Kidney epithelial cell (primary cell): ENCODE measurements at places on chromosomes 1 and 21. TPM values are rescaled to one million over a fixed set of nuclear protein-coding genes. Genes with fewer than 3 reads are reported as not detected.

GRCh38 chr1:6445062-6445763, 20.6 kb downstream of the ESPN start:
- no peak for DNase-seq

Gene TSACC
- 0.25 TPM in 1 of 2 replicates, not detected in the other for total RNA-seq

GRCh38 chr21:42737951-42738590, 84.7 kb downstream of the PDE9A start:
- DNase-seq, result no peak

Gene RHCE
- 0.08 and 0.27 TPM in 2 replicates for total RNA-seq

Gene ERVH48-1
- total RNA-seq, result not detected in 2 replicates

Gene ALX3
- total RNA-seq, result not detected in 2 replicates

DNA sequence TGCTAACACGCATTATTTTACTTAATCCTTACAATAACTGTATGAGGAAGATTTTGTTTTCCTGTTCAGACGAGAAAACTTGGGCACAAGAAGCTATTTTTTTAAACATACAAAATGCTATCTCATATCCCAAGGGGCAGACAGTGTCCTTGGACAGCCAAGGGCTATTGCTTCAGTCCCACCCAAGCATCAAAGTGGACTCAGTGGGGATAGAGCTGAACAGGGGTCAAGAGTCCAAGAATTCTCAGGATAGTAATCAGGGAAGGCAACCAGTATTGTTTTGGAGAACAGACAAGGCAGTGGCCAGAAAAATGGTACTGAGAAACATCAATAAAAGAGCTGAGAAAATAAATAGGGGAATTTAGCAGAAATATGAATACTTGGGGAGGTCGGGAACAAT, 465.7 kb downstream of the PLPP3 start:
- DNase-seq, result no peak

GRCh38 chr1:53559854-53560580, 100.8 kb downstream of the DMRTB1 start:
- no peak for DNase-seq

DNA sequence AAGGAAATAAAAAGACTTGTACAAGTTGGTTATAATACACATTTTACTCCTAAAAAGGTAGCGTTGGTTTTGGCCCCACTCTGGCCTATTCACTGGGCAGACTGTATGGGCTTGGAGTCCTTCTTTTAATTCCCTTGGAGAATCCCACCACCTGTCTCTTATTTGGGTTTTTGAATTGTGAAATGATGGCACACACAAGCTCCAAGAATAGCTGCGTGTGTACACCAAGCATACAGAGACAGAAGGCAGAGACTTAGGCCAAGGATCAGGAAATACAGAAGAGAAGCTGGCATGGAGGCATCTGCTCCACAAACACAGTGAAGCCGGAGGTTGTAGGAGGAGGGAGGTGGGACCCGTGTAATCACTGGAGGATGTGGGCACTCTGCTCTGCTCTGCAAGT, 29.1 kb downstream of the DDR2 start:
- no peak for DNase-seq

DNA sequence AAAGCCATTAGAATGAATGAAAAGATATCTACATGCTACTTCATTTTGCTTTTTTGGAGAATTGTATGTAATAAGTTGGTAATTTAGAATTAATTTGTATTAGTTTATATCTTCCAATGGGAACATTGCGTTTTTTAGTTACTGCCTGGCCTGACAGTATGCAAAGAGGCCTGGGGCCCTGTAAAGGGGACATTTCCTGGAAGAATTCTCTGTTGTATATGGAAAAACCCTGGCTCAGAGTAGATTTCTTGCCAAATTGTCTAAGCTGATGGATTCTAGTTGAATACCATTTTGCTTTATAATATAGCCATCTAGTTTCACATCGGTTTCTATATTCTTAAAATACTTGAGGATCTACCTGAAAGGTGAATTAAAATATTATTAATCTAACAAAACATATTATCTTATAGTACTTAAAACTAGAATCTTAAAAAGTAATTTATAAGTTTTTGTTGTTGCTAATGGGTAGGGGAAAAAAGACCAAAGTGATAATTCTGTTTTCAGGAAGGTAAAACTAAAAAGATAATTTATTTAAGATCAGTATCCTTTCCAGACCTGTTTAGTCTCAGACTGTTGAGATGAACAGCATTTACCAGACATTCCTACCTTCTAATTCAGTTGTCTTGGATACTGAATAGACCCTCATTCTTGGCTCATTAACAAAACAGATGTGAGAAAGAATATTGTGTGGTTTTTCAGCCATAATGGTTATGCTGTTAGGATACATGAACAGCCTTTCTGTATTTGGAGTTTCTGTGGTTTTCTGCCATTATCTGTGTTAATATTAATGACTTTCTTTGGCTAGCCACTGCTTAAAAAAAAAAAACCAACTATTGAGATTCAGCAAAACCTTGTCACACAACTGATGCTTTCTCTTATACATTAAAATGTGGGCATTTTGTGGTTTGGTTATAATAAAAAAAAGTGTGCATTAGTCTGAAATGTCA, 4.8 kb downstream of the AGO3 start:
- DNase-seq, result no peak

DNA sequence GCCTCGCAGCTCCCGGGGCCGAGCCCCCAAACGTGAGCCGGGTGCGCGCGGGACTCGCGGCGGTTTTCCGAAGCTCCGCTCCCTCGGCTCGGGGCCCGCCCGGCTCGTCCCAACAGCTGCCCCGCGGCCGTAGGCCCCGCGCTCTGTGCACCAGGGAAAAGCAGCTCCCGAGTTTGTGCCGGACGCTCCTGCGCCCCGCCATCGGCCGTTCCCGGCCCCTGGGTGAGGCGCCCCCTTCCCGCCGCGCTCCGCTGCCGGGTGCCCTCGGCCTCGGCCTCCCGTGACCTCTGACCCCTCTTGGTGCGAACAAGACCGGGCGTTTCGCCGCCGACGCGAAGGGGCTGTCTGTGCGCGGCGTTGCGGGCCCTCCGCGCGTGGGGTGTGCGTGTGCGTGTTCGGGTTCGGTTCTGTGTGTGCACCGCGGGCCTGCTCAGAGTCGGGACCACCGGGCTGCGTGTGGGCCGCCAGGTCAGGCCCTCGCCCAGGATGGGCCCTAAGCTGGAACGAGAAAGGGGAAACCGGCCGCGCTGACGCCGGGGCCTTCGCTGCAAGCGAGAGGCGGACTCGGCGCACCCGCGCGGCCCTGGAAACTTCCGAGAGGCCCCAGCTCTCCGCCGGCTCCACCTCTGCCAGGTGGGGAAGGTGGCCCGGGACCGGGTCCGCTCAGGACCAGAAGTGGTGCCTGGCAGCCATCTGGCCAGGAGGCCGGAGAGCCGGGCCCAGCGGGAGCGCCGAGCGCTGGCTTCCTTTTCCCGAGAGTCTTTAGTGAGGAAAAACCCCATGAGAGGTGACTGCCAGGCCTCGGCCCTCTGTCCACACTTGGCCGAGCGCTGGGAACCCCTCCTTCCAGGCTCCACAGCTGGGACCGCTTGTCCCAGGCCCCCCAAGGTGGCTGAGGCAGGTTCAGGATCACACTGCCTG, 1.9 kb downstream of the PRDM16 start:
- DNase-seq, result no peak

Gene ATP1A2
- 0.04 and 0.07 TPM in 2 replicates for total RNA-seq

Gene ENO1
- 1,235 and 1,336 TPM in 2 replicates for total RNA-seq

Gene CLCA2
- total RNA-seq, result not detected in 2 replicates

Gene OR14K1
- total RNA-seq, result not detected in 2 replicates

Gene HORMAD1
- not detected in 2 replicates for total RNA-seq

GRCh38 chr1:245256528-245256927, 101.7 kb downstream of the KIF26B start:
- DNase-seq, result no peak

- no peak for DNase-seq
Observed at GRCh38 chr21:19034560-19034959, 631.0 kb upstream of the TMPRSS15 start.

Gene CR1L
- total RNA-seq, result not detected in 2 replicates

Gene ATP6V1G3
- total RNA-seq, result not detected in 2 replicates

Gene OLFM3
- 0.13 TPM in 1 of 2 replicates, not detected in the other for total RNA-seq

DNA sequence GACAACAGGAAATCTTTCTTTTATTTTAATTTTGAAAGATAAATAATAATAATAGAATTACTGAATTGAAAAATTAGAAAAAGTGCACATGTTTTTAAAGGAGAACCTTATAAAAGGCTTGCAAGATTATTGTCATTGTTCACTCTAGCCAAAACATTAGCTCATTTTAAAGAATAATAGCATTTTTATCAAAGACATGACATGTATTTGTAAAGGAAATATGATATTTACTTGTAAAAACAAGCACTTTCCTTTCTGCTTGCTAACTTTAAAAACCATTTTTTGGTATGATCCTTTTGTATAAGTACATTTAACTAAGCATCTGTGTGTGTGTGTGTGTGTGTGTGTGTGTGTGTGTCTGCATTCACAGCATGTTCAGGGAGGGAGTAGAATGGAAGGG, 156.3 kb upstream of the C1orf87 start:
- no peak for DNase-seq

Gene PAQR7
- total RNA-seq, result 8.7 and 11.9 TPM in 2 replicates

GRCh38 chr1:240190881-240191401, 99.3 kb downstream of the FMN2 start:
- peak; percentile 94 for DNase-seq

- no peak for DNase-seq
Observed at GRCh38 chr1:3579626-3580025, 31.7 kb downstream of the MEGF6 start.
